ENCODE measurements at places on chromosomes 3 and 15. TPM values are rescaled to one million over a fixed set of nuclear protein-coding genes. Genes with fewer than 3 reads are reported as not detected.

- no peak for DNase-seq
Measured at GRCh38 chr3:98903705-98904481, 2.4 kb upstream of the DCBLD2 start.

CHDH gene
- 47.8 TPM for total RNA-seq

ALG1L2 gene
- not detected for total RNA-seq

DNA sequence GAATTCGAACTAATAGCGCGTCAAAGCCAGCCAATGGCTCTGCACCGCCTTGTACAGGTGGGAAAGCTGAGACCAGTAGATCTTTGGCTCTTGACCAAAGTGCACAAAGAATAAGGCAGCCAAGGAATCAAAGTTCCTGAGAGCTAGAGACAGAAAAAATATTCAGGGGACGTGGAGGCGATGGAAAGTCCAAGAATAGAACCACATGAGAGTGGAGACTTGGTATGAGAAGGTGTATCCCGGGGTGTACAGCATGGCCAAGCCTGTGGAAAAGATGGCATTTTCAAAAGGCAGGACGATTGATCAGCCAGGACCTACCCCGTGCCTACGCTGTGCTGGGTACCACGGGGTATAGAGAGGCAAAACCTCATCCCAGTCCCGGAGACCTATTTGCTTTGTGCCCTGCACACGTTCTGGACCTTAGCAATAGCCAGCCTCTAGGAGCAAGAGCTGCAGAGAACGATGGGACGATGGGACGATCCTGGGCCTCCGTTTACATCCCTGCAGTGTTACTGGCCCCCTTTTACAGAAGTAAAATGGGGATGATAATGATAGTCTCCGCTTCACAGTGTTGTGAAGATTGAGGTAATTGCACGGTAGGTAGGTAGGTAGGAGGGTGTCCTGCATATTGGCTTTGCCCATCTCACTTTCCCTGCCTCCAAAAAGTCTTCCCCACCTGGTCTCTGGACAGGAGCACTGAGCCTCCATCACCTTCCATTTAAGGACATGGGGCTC is 583 bp upstream of the RBSN start:
- DNase-seq: no peak

GRCh38 chr15:94834494-94834893 is 603.1 kb downstream of the MCTP2 start:
- DNase-seq: no peak

IL16 gene
- 13.3 TPM for total RNA-seq

TPM1 gene
- 1,087 TPM for total RNA-seq

DNA sequence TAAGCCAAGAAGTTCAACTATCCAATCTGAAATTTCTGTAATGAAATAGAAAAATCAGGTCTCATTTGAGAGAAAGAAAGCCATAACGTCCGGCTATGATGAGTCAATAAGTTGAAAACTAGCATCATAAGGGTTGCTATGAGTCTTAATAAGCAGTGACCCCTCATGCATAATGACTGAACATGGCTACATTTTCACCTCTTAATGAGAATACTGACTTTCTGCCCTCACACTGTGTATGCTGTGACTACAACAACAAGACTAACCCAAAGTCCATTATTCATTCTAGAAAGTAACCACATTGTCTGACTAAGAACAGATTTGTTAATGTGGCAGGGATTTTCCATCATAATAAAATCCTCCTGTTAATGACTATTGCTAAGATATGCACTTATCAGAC is 884.0 kb upstream of the CADM2 start:
- no peak for DNase-seq

- DNase-seq: no peak
Measured at GRCh38 chr15:89342840-89343239, 8.2 kb upstream of the POLG start.

ADGRG7 gene
- not detected for total RNA-seq

RYR3 gene
- total RNA-seq: 5.4 TPM

ISLR gene
- 8.4 TPM for total RNA-seq

- no peak for DNase-seq
Measured at GRCh38 chr15:66045542-66045941, 176.3 kb downstream of the RAB11A start.

- peak; percentile 71 for DNase-seq
Measured at GRCh38 chr3:128875556-128876120, 3.8 kb upstream of the ACAD9 start.
